Sigmoid colon (tissue), 7 donors: ENCODE measurements at places on chromosomes 12 and 14. TPM values are rescaled to one million over a fixed set of nuclear protein-coding genes. Genes with fewer than 3 reads are reported as not detected.
A peak's percentile ranks its signal among the peaks of the same experiment; 100 is the strongest.

- no peak for DNase-seq
Measured at GRCh38 chr12:42762395-42762925, 172.9 kb upstream of the PRICKLE1 start.

- DNase-seq, result peak; percentile 83
Measured at GRCh38 chr12:128817111-128818015, 6.4 kb downstream of the SLC15A4 start.

DNA sequence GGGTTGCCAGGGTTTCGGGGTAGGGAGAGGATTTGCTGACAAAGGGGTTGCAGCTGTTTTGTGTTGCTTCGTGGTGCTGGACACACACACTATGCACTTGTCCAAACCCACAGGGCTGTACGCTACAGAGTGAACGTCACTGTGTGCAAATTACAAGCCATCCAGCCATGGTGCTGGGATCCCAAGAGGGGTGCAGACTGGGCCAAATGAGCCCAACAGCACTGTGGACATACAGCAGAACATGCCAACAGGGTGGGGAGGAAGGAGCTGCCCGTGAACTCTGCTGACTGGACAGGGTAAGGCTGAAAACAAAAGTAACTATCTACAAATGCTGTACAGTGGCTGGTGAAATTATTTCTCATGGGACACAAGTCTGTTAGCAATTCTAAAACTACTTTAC is 25.2 kb downstream of the POLE start:
- peak; percentile 35 for DNase-seq

DNA sequence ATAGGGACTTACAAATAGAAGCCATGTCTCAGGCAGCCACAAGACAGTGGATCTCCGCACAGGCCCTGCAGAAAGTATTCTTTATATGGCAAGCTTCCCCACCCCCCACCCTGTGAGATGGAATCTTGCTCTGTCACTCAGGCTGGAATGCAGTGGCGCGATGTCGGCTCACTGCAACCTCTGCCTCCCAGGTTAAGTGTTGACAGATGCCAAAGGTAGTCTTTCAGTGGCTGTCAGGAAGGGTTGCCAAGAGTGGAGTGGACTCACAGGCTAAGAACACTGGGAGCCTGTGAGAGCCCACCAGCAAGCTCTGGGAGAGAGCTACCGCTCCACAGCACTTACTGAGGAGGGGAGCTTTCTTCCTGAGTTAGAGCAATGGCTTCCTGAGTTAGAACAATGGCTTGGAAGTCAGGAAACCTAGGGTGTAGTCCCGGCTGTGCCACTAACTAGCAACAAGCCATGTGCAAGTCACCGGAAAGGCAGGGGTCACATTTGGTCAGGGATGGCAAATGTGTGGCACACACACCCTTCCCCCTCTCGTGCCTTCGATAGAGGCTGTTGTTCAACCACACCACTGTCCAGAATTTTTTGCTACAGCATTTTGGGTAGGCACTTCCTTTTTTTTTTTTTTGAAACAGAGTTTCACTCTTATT is 2.6 kb downstream of the RNASE1 start:
- DNase-seq, result peak; percentile 72

GRCh38 chr14:76806446-76806845 is 6.2 kb downstream of the ANGEL1 start:
- no peak for DNase-seq

- DNase-seq, result no peak
Measured at GRCh38 chr14:59244581-59244980, 56.1 kb downstream of the DAAM1 start.

DNA sequence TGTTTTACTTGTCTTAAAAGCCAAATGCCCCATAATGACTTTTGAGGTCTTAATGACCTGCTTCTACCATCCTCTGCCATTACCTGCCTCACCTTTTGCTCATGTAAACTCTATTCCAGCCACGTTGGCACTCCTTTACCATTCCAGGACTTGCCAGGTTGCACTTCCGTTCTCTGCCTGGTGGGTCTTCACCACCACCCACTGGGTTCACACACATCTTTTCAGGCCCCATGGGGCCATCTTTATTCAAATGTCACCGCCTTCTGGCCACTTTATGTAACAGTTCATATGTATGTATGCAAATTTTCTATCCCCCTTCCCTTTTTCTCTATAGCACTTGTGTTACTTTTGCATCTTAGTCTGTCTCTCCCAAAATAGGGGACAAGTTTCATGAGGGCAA is 57.7 kb downstream of the ATP2A2 start:
- no peak for DNase-seq

- no peak for DNase-seq
Measured at GRCh38 chr14:35814371-35815005, 5.4 kb upstream of the RALGAPA1 start.

GRCh38 chr12:123232472-123232806 is 502 bp downstream of the MPHOSPH9 start:
- DNase-seq, result no peak

- no peak for DNase-seq
Measured at GRCh38 chr14:95319312-95320077, at the start of gene CLMN. Gene CLMN, minus strand, starts transcription at chr14:95319908. Its CDS starts 116 bp downstream, at chr14:95319792.

GRCh38 chr14:53601409-53601808 is 355.2 kb downstream of the BMP4 start:
- DNase-seq, result no peak

- no peak for DNase-seq
Measured at GRCh38 chr12:89067421-89068187, 284.7 kb downstream of the DUSP6 start.

DNA sequence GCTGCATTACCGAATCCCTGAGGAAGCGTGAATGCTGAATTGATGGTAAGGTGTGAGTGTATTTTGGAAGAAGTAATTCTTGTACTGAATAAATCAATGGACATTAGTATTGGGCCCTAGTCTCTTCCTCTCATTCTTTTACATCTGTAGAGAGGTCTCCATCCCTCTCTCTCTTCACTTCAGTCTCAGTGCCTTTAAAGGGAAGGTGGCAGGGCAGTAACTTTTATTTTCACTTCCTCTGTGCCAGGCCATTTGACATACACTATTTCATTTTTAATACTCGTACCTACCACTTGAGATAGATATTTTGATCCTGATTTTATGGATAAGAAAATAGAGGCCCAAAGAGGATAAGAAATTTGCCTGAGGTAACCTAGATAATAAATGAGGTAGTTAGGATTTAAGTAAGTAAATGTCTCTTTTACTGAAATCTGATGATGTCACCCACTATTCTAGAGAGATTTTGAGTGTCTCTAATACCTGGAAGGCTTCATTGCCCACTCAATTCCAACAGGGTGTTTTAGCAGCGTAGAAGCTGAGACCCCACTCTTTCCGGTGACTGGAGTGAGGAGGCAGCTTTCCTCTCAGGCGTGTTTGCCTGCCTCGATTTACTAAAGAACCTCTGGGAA is 177.9 kb upstream of the PRICKLE1 start:
- DNase-seq, result no peak

DNA sequence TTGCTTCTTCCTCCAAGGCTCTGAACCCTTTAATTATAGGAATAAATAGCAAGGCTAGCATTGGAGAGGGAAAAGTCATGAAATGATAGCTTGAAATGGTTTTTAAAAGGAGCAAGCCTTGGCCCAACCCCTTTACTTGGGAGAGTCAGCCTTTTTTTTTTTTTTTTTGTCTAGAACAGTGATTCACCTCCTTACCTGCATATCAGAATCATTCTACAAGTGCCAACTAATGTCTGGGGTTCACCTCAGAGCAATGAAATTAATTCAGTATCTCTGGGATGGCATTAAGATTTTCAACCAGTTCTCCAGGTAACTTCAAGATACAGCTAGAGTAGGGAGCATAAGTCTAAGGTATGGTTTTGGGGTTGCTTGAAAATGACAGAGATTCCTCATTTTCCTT is 41.3 kb upstream of the TMTC2 start:
- DNase-seq, result no peak

DNA sequence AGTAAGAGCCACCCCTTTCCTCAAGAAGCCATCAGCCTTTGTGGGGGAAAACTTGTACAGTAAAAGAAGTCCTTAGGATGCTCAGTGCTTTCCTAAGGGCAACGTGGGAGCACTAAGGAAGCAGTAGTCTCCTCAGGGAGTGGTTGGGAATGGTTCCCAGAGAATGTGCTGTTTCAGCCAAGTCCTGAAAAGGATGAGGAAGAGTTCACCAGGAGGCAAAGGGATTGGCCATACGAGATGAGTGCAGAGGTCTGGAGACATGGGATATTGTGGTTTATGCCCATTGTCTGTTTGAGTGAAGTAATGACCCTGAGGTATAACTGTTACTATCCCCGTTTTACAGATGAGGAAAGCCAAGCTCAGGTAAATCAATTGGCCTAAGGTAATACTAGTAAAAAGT is 86.0 kb upstream of the ATF1 start:
- DNase-seq, result no peak

DNA sequence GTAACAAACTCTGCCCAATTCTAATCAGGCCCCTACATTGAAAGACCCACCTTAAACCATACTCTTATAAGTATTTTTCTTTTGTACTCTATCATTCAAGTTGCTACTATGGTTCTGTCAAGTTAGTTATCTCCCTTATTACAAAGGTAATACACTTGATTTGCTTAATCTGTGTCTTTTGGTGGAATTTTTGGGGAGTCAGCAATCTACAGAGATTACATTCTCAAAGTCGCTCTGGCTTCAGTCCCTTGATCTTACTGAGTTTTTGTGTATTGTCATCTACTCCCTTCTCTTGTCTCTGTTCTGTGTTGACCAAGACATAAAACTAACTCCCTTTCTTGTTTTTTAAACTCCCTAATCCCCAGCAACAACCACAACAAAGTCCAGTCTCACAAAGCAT is 353.1 kb downstream of the LRIG3 start:
- no peak for DNase-seq

DNA sequence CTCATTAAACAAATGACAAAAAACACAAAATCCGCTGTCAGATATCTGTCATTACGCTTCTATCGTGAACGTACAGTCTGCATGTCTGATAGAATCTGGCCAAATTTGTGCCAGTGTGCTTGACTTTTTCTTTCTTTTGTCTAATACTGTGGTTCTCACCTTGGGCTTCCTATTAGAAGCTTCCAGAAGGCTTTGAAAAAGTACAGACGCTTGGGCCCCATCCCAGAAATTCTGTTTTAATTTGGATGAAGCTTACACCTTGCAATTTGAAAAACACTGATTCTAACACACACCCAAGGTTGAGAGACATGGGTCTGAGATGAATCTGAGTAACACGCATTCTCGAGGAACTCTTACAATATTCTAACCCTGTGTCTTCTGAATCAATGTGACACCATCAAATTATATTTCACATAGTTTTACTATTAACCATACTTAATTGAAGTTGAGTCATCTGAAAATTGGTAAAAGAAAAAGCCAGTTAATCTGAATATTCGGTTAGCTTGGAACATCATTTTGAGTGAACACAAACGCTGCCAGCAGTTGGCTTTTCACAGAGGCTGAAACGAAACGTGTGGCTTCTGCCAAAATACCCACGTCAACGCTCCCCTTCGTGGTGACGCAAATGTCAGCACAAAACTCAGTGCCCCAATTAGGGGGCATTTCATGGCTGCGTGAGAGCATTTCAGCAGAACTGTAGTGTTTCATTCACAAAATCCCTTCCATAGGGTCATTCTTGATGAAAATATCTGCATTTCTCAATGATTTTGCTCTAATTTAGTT is 420.5 kb downstream of the TMEM132D start:
- no peak for DNase-seq

GRCh38 chr14:36955967-36956366 is 216.4 kb downstream of the SLC25A21 start:
- no peak for DNase-seq

DNA sequence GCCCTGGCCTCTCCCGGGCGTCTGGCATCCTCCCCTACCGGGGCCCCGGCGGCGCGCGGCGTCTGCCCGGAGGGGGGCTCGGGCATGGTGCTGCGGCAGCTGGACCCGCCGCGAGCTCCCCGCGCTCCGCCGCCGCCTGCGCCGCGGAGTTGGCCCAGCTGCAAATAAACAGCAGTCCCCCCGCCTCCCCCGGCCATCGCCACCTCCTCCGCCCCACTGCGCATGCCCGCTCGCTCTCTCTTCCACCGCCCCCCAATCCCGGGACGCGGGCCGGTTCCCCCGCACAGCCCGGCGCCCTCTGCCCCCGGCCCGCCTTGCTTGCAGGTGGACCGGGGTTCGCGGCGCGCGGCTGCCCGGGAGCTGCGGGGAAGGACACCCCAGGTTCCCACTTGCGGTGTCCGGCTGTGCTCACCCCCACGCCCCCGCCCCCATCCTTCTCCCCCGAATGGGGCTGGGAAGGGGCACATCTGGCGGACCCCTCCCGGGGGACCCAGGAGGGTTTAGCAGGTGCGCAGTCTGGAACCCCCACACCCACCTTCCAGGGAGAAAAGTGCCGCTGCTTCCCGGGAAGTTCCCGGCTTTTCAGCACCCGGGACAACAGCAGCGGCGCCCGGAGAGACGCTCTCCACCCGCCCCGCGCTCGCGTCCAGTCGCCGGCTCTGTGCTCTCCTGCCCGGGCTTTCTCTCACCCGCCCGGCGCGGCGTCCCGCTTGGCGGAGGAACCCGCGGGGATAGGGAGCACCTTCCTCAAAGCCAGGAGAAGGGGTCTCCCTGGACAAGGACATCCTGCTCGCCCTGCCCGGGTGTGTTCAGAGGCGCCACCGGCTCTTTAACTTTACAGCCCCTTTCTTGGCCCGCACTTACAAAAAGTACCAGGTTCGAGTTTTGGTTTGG is at the start of gene TMTC1:
Gene TMTC1, minus strand, starts transcription at position 170 of the 894 bp plus-strand sequence. CDS start 191 bp downstream, outside the sequence.
- peak; percentile 90 for DNase-seq

DNA sequence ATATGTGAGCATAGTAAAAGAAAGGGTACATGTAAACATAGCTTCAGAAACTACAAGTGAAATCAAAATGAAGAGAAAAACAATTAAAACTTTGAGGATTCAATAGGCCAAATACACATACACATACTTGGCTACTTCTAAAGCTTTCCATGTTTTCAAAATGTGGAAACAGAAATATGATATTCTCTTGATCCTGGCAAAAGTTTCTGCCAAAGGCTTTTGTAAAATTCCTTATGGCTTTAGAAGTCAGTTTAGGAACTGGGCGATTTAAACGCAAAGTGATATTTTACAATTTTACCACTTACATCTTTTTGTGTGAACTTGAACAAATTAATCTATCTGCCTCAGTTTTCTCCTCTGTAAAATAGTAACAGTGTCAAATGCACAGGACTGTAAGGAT is 756.4 kb downstream of the C12orf50 start:
- DNase-seq, result no peak

GRCh38 chr14:87833026-87833425 is 160.0 kb downstream of the GALC start:
- DNase-seq, result no peak

CISTR gene
- not detected for total RNA-seq

RERG gene
- total RNA-seq, result 69.9 TPM

SLIRP gene
- total RNA-seq, result 408 TPM

ARHGEF25 gene
- 108 TPM for total RNA-seq

DLK1 gene
- not detected for total RNA-seq

ACSM4 gene
- not detected for total RNA-seq

DAO gene
- total RNA-seq, result not detected

MGAT4C gene
- total RNA-seq, result 0.54 TPM

LTB4R gene
- 2.1 TPM for total RNA-seq

LYZ gene
- total RNA-seq, result 29.5 TPM

RPL10L gene
- total RNA-seq, result not detected

WIF1 gene
- total RNA-seq, result not detected

RBMS2 gene
- 24.3 TPM for total RNA-seq

TXNDC16 gene
- 10.5 TPM for total RNA-seq

CATSPERB gene
- 0.14 TPM for total RNA-seq

MUCL1 gene
- not detected for total RNA-seq

PHETA1 gene
- total RNA-seq, result 5.0 TPM

C1S gene
- total RNA-seq, result 441 TPM

ACOT6 gene
- not detected for total RNA-seq

PTPN21 gene
- total RNA-seq, result 15.3 TPM

RAD51AP1 gene
- total RNA-seq, result 1.9 TPM
